ENCODE measurements at places on chromosomes 7 and 10.

GRCh38 chr10:104146882-104147281 lies 24.9 kb downstream of the SFR1 start:
- DNase-seq = no peak
- H3K36me3 ChIP-seq = peaks cover 6% of the 10 kb centered on the region
- peaks cover 48% of the 10 kb centered on the region for H3K4me1 ChIP-seq
- H3K27ac ChIP-seq = no peak overlapping the region
- no peaks in the 10 kb centered on the region for H3K27me3 ChIP-seq

GRCh38 chr10:37732685-37733084 lies 124.7 kb downstream of the ZNF248 start:
- H3K27me3 ChIP-seq = peaks cover 9% of the 10 kb centered on the region
- DNase-seq = no peak
- H3K4me1 ChIP-seq = no peaks in the 10 kb centered on the region
- H3K4me3 ChIP-seq = no peak overlapping the region
- no peak overlapping the region for H3K27ac ChIP-seq

- no peaks in the 10 kb centered on the region for H3K36me3 ChIP-seq
- H3K27ac ChIP-seq = no peak overlapping the region
- H3K27me3 ChIP-seq = no peaks in the 10 kb centered on the region
- no peaks in the 10 kb centered on the region for H3K4me1 ChIP-seq
Measured at GRCh38 chr10:122293156-122293960, 22.3 kb downstream of the BTBD16 start.

DNA sequence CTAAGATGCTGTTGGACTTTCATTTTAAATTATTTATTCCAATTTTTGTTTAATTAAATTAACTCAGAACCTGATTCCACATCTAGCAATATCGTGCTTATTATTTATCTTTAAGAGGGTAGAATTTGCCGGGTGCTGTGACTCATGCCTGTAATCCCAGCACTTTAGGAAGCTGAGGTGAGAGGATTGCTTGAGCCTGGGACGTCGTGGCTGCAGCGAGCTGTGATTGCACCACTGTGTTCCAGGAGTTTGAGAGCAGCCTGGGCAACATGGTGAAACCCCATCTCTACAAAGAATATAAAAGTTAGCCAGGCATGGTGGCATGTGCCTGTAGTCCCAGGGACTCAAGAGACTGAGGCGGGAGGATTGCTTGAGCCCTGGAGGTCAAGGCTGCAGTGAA lies 47.8 kb downstream of the ZFAND4 start:
- H3K27ac ChIP-seq = no peak overlapping the region
- H3K4me1 ChIP-seq = no peaks in the 10 kb centered on the region
- no peak overlapping the region for H3K4me3 ChIP-seq

DNA sequence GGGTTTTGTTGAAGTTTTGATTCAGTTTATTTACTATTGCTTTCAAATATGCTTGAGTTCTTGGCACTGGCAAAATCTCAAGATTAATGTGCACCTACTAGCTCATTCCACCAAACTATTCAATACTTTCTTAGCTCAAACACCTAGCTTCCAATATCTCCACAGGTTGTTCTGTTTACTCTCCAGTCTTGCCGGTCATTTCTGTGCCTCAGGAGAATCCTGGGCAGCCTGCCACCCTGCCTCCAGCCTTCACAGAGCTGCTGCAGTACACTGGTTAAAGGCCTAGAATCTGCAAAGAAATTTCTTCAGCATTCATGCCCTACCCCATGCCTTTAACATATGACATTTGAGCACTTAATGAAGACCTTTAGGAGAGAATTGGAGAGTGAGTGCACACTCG lies 4.0 kb upstream of the TMEM106B start:
- H3K27ac ChIP-seq = no peak overlapping the region
- peaks cover 11% of the 10 kb centered on the region for H3K4me1 ChIP-seq
- peaks cover 17% of the 10 kb centered on the region for H3K27me3 ChIP-seq

GRCh38 chr10:21432266-21432665 lies 93.2 kb downstream of the SKIDA1 start:
- no peak for DNase-seq
- no peak overlapping the region for H3K4me3 ChIP-seq
- no peak overlapping the region for H3K27ac ChIP-seq
- peaks cover 27% of the 10 kb centered on the region for H3K36me3 ChIP-seq

DNA sequence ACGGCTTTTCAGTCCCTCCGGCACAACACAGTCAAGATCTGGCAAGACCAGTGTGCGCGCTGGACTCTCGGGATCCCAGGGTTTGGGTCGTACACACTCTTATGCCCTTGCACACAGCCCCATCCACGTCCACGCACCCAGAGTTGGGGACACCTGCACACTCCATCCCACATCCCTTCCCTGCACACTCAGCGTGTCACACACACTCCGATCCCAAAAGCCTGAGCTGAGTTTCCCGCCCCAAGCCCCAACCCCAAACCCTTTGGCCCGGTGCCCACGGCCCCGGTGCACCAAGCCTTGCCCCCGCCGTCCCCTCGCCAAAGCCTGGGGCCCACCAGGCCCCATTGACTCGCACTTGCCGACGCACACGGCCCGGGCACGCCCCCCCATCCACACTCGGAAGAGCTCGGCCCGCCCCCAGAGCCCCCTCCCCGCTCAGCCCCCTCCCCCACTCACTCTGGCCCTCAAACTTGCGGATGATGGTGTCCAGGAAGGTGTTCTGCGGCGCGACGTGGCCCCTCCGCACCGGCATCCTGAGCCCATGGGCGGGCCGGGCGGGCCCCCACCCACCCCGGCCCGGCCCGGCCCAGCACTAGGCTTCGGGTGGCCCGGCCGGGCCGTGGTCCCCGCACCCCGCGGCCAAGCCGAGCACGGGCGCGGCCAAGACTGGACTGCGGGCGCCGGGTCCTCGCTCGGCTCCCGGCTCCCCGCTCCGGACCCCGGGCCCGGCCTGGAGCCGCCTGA lies 567 bp downstream of the KCNH2 start:
- peaks cover 59% of the 10 kb centered on the region for H3K27me3 ChIP-seq
- DNase-seq = no peak
- H3K4me3 ChIP-seq = peak overlapping the region; percentile 83
- H3K27ac ChIP-seq = no peak overlapping the region

DNA sequence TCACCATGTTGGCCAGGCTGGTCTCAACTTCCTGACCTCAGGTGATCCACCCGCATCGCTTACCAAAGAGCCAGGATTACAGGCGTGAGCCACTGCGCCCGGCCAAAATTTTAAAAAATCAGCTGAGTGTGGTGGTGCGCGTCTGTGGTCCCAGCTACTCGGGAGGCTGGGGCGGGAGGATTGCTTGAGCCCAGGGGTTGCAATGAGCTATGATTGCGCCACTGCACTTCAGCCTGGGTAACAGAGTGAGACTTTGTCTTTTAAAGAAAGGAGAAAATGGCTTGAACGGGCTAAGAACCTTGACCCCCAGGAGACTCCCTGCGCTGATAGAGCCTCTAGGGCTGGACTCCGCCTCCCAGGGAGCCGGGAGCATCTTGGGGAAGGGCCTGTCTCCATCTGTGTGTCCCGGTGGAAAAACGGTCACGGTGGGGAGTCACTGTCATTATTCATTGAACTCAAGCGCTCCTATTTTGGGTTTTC lies 760 bp upstream of the KCTD7 start:
- peaks cover 12% of the 10 kb centered on the region for H3K4me1 ChIP-seq
- peaks cover 17% of the 10 kb centered on the region for H3K27me3 ChIP-seq
- peak overlapping the region; percentile 89 for H3K4me3 ChIP-seq
- DNase-seq = no peak

- no peak overlapping the region for H3K4me3 ChIP-seq
- no peaks in the 10 kb centered on the region for H3K4me1 ChIP-seq
- no peak overlapping the region for H3K27ac ChIP-seq
- 0 out of 2 replicates have a peak, but pooled peaks cover 5% of the 10 kb centered on the region for H3K36me3 ChIP-seq
- no peaks in the 10 kb centered on the region for H3K27me3 ChIP-seq
- DNase-seq = no peak
Measured at GRCh38 chr7:98643236-98643985, 26.3 kb downstream of the NPTX2 start.

GRCh38 chr10:23643111-23643780 lies 204.4 kb downstream of the OTUD1 start:
- H3K4me3 ChIP-seq = no peak overlapping the region
- no peak for DNase-seq
- no peaks in the 10 kb centered on the region for H3K27me3 ChIP-seq
- H3K27ac ChIP-seq = no peak overlapping the region
- H3K36me3 ChIP-seq = no peaks in the 10 kb centered on the region
- peaks cover 6% of the 10 kb centered on the region for H3K4me1 ChIP-seq

- H3K27me3 ChIP-seq = no peaks in the 10 kb centered on the region
- no peak overlapping the region for H3K27ac ChIP-seq
- no peak overlapping the region for H3K4me3 ChIP-seq
- peaks cover 9% of the 10 kb centered on the region for H3K36me3 ChIP-seq
- DNase-seq = no peak
- H3K4me1 ChIP-seq = no peaks in the 10 kb centered on the region
Measured at GRCh38 chr7:72058579-72058978, 353.6 kb downstream of the CALN1 start.

DNA sequence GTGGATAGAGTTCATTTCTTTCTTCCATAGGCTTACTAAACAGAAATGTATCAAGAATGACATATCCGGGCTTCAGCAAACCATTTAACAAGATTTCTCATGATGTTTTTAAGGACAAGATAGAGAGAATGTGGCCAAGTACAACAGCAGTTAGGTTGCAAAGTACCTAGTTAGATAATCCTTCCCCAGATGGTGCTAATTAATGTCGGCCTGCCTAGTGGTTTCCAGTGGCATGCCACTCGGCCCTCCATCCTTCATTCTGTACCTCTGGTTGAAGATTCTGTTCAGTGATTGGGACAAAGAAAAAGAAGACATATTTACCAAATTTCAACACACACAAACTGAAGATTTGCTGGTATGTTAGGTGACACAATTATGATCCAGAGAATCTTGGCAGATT lies 212.1 kb downstream of the MACC1 start:
- H3K36me3 ChIP-seq = peaks cover 37% of the 10 kb centered on the region
- H3K27me3 ChIP-seq = no peaks in the 10 kb centered on the region
- no peak for DNase-seq
- no peak overlapping the region for H3K4me3 ChIP-seq
- H3K27ac ChIP-seq = no peak overlapping the region

GRCh38 chr10:116888380-116889055 lies 39.2 kb downstream of the ENO4 start:
- H3K4me1 ChIP-seq = peaks cover 36% of the 10 kb centered on the region
- no peak overlapping the region for H3K4me3 ChIP-seq
- H3K36me3 ChIP-seq = no peaks in the 10 kb centered on the region
- H3K27me3 ChIP-seq = no peaks in the 10 kb centered on the region
- peak; percentile 27 for DNase-seq

GRCh38 chr10:131346456-131346855 lies 34.9 kb upstream of the TCERG1L start:
- peaks cover 10% of the 10 kb centered on the region for H3K4me1 ChIP-seq
- DNase-seq = no peak
- H3K4me3 ChIP-seq = no peak overlapping the region
- no peak overlapping the region for H3K27ac ChIP-seq
- H3K27me3 ChIP-seq = peaks cover 11% of the 10 kb centered on the region

DNA sequence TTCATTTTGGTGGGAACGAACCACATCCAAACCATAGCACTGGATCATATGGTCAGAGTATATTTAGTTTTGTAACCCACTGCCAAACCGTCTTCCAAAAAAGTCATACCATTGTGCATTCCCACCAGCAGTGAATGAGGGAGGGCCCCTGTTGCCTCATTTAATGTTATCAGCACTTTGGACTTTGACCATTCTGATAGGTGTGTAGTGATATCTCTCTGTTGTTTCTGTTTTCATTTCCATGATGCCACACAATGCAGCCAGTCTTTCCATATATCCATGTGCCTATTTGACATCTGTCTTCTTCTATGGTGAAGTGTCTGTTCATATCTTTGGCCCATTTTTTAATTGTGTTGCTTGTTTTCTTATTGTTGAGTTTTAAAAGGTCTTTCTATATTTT lies 105.0 kb upstream of the PPP2R2D start:
- peaks cover 4% of the 10 kb centered on the region for H3K27me3 ChIP-seq
- no peak overlapping the region for H3K27ac ChIP-seq
- peaks cover 3% of the 10 kb centered on the region for H3K4me1 ChIP-seq
- DNase-seq = no peak
- peaks cover 34% of the 10 kb centered on the region for H3K36me3 ChIP-seq
- no peak overlapping the region for H3K4me3 ChIP-seq

DNA sequence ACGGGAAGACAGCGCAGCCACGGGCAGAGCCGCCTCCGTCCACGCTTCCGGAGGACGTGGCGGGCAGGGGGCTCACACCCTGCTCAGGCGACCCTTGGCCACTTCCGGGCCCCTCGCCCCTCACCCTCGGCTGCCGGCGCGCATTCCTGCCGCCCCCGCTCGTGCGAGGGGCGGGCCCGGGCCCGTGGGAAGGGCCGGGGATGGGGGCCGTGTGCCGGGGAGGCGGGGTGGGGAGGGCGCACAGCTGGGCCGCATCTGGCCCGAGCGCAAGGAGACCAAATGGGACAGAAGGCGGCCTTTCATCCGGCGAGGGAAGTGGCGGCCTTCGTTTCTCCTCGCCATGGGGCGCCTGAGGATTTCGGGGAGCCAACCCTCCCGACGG lies 846 bp upstream of the LFNG start:
- no peaks in the 10 kb centered on the region for H3K36me3 ChIP-seq
- peaks cover 24% of the 10 kb centered on the region for H3K27me3 ChIP-seq
- peak overlapping the region; percentile 64 for H3K4me3 ChIP-seq
- H3K27ac ChIP-seq = no peak overlapping the region

DNA sequence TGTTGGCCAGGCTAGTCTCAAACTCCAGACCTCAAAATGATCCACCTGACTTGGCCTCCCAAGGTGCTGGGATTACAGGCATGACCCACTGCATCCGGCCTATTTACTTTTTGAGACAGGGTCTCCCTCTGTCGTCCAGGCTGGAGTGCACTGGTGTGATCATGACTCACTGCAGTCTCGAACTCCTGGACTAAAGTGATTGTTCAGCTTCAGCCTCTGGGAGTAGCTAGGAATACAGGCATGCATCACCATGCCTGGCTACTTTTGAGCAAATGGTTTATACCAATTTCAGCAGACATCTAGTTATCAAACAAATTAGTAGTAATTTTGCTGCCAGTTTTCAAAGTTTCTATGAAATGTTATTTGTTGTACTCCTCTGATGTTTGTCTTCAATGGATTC lies 2.2 kb upstream of the WAC start:
- peaks cover 32% of the 10 kb centered on the region for H3K4me1 ChIP-seq
- H3K4me3 ChIP-seq = peak overlapping the region; percentile 91
- H3K27me3 ChIP-seq = no peaks in the 10 kb centered on the region
- H3K27ac ChIP-seq = no peak overlapping the region
- DNase-seq = no peak

DNA sequence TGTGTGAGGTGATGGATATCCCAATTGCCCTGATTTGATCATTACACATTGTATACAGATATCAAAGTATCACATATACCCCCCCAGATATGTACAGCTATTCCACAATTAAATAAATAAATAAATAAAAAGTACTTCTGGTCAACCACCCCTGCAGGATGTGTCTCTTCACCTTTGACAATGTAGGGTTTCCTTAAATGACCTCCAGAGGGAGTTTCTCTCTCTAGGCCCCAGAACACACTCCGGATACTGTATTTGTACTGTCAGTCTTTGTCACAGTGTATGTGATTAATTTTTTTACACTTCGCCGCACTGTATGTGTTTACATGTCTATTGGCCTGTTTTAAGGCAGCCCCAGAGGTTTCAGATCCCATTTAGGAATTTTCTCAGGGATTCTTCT lies 123.6 kb downstream of the ADCYAP1R1 start:
- H3K36me3 ChIP-seq = no peaks in the 10 kb centered on the region
- H3K27ac ChIP-seq = no peak overlapping the region
- H3K4me1 ChIP-seq = no peaks in the 10 kb centered on the region
- H3K27me3 ChIP-seq = no peaks in the 10 kb centered on the region
- no peak for DNase-seq
